Kidney (tissue), 22 donors: ENCODE measurements at places on chromosomes 4 and X. TPM values are rescaled to one million over a fixed set of nuclear protein-coding genes. Genes with fewer than 3 reads are reported as not detected.

- no peak for DNase-seq
- H3K36me3 ChIP-seq, result no peaks in the 10 kb centered on the region
- H3K27ac ChIP-seq, result no peak overlapping the region
- no peaks in the 10 kb centered on the region for H3K27me3 ChIP-seq
Observed at GRCh38 chrX:964831-965416, 247.5 kb downstream of the CRLF2 start.

DNA sequence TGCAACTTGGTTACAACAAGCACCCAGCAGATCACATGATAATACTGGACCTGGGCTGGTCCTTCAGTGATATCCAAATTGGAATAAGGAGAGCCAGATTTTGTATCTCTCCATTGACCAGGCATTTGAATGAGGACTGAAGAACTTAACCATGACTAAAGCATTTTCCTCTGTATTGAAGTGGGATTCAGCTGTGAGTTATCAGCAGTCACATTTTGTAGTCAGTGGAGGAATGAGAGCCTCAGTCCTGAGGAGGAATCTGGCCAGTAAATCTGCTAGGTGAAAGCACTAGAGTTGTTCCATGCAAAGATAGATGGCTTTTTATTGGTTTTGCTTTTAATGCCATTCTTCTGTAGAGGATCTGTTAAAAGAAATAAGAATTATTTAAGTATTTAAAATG lies 1506.0 kb downstream of the PCDH7 start:
- DNase-seq, result no peak
- H3K27me3 ChIP-seq, result no peaks in the 10 kb centered on the region
- no peak overlapping the region for H3K4me3 ChIP-seq

GRCh38 chr4:16687011-16687410 lies 211.4 kb downstream of the LDB2 start:
- H3K27me3 ChIP-seq, result no peaks in the 10 kb centered on the region
- H3K36me3 ChIP-seq, result no peaks in the 10 kb centered on the region
- H3K27ac ChIP-seq, result no peak overlapping the region
- DNase-seq, result no peak
- H3K4me1 ChIP-seq, result no peaks in the 10 kb centered on the region

- H3K27ac ChIP-seq, result no peak overlapping the region
- H3K36me3 ChIP-seq, result no peaks in the 10 kb centered on the region
- DNase-seq, result no peak
- no peak overlapping the region for H3K4me3 ChIP-seq
- H3K27me3 ChIP-seq, result no peaks in the 10 kb centered on the region
Observed at GRCh38 chr4:148923881-148924280, 481.7 kb upstream of the NR3C2 start.

ODAPH gene
- total RNA-seq, result not detected

GPRASP2 gene
- 11.4 TPM for total RNA-seq
